Dorsolateral prefrontal cortex (tissue), 122 donors: ENCODE measurements at places on chromosomes 6 and 20.

DNA sequence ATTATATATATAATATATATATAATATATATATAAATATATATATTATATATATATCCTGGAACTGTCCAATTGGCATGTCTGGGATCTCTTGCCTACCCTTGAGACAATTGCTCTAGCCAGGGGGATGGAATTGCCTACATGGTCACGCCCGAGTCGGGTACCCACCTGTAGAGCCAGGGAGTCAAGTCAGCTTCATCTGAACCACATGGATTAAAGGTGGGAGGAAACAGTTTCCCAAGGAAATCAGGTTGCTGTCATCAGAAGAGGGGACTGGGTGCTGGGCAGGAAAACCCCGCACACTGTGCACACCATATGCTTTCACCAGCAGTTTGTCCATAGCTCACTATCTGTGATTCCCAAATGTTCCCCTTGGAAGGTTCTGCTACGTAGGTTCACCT is 252.5 kb upstream of the NOX3 start:
- DNase-seq, result no peak

DNA sequence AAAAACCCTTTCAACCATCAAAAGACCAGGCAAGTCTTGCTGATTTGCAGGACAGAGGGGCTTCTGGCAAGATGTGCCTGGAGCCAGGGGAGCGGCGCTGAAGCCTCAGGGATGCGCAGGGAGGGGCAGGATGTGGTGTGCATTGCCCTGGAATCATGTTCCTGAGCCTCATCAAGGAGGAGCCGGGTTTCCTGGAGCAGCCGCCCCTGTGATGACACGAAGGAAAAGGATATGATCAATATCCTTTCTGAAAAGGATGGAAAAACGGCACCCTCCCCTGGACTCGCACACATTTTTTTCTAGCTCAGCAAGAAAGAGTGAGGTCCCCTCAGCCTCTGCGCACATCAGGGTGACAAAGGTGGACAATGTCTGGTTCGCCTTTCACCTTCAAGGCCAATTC is 173.1 kb upstream of the SSTR4 start:
- DNase-seq, result no peak

- DNase-seq, result no peak
These were observed 172.4 kb downstream of the PLCB4 start for GRCh38 chr20:9241232-9241692.

GRCh38 chr20:50991076-50991475 is 31.8 kb downstream of the KCNG1 start:
- no peak for DNase-seq

- DNase-seq, result peak; percentile 33
These were observed 198.9 kb downstream of the NKAIN2 start for GRCh38 chr6:124002377-124003081.

- no peak for DNase-seq
These were observed 25.1 kb downstream of the GZF1 start for GRCh38 chr20:23387118-23387443.

GRCh38 chr6:33118525-33119123 is 42.8 kb downstream of the HLA-DPB1 start:
- DNase-seq, result no peak

DNA sequence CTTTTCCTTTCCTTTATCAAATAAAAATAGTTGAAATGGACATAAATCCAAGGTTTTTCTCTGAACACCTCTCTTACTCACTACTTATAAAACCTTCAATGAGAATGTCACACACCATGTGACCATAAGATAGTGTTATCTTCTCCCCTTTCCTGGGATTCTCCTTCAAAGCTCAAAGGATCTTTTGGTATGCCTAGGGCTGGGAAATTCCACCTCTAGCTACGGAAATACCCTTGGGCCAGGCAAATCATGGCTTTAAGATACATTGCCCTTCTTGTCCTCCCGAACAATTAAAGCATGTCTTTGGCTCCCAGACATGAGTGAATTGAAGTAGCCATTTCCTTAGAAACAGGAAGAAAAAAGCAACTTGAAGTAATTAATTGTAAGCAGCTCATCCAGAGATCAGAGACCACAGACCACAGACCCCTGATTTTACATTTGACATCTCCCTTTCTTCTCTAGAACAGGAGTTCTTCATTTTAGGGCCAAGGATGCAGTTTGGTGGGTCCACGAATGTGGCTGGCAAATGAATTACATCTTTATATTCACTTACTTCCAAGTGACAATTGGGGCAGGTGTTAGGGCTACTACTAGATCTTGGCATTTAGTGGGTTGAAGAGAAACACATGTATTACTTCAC is 4.1 kb downstream of the PLCB4 start:
- no peak for DNase-seq

- DNase-seq, result no peak
These were observed 120.9 kb downstream of the TIAM2 start for GRCh38 chr6:155115893-155116570.

DNA sequence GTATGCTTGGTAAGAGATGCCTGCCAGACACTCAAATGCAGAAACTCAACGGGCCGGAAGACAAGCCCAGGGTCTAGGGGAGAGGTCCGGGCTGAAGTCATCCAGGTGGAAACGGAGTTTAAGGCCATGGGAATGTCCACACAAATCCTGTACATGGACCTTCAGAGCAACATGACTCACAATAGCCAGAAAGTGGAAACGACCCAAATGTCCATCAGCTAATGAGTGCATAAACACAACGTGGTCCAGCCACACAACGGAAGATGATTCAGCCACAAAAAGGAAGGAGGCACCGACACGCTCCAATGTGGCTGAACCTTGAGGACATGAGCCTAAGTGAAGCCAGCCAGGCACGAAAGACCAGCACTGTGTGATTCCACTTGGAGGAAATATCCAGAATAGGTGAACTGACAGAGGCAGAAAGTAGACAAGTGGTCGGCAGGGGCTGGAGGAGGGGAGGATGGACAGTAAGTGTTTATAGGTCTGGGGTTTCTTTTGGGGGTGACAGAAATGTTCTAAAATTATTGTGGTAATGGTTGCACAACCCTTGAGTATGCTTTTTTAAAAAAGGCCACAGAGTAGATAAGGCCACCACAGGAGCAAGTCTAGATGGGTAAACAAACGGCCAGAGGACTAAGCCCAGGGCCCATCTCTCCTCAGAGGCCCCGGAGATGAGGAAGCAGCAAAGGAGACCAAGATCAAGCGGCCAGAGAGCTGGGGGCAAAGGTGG is 105.6 kb downstream of the PREX1 start:
- peak; percentile 55 for DNase-seq

DNA sequence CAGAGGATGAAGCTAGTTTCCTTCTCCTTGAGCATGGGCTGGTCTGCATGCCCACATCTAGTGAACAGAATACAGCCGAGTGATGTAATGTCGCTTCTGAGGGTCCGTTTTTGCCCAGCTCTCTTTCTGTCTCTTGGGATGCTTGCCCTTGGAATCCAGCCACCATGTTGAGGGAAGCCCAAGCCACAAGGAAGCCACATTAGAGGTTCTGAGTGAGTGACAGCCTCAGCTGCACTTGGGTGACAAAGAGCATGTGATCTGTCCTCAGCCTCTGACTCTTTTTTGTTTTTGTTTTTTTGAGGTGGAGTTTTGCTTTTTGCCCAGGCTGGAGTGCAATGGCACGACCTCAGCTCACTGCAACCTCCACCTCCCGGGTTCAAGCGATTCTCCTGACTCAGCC is 100.6 kb upstream of the SALL4 start:
- no peak for DNase-seq

DNA sequence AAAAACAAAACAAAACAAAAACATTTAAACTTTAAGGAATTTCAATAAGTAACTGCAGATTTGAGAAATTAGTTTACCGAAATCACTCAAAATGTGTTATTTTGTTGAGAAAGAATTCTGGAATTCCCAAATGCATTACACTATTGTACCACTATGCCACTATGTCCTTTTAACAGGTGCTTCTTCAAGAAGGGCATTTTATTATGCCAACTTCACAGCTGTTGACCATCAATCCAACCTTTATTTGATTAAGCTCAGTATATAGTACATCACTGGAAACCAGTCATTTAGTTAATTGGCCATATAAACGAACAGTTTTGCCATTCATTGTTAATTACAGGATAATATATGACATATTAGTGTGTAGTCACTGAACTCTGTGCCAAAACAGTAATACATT is 221.7 kb downstream of the ARHGAP18 start:
- DNase-seq, result no peak

DNA sequence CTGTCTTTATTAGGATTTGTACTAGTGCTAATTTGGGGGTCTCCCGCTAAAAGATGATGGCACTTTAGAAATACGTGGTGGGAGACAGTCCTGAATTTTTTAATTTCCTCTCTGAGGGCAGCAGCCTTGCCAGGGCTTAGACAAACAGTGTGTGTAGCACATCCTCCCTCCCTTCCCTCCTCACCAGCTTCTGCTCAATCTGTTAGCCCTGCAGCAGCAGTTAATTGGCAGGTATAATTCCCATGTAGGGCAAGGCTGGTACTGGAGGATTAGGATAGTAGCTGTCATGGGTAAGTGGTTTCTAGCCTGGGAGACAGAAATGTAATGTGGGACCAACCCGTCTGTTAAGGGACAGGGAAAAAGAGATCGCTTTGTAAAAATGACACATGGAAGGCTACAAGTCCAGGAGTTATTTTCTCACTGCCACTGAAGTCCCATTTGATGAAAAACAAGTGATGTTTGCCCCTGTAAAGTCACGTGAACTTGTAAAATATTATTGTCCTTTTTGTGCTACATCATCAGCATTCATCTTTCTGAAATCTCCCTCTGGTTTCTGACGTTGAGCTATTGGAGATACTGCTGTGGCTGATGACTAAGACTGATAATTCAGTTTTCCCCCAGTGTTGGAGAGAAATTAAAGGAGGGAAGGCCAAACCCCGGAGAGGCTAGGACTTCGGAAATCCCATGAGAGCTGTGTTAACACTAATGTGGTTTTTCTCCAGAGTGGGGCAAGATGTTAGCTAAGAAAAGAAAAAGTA is 40.6 kb downstream of the CTNNBL1 start:
- no peak for DNase-seq

DNA sequence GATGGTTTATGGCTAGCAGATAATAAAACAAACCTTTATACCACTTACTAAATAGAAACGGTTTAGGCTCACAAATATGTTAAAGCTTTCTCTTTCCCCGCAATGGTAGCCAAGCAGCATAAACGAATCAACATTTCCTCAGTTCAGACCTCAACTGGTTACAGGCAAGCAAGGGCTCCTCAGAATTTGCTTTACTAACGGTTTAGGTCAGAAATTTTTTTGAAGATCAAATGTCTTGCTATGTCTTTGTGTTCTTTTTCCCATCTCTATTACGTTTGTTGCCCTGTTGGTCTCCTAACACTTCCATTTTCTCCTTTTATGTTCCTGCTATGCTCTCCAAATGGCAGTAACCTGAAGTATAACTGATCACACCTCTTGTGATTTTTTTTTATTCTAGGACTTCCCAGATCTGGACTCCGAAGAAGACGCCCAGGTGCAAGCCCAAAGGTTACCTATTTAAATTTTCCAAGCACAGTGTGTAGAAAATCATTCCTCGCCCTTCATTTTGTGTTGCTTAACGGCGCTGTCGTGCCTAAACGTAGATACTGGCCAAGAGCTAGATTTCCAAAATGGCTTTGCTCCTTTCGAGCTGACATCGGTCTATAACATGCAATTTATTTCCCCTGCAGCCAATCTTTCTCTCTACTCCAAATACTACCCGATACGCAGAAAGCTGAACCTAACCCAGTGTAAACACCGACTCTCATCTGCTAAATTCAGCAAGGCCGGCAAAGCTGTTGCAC is 717 bp upstream of the ASF1A start:
- DNase-seq, result no peak

DNA sequence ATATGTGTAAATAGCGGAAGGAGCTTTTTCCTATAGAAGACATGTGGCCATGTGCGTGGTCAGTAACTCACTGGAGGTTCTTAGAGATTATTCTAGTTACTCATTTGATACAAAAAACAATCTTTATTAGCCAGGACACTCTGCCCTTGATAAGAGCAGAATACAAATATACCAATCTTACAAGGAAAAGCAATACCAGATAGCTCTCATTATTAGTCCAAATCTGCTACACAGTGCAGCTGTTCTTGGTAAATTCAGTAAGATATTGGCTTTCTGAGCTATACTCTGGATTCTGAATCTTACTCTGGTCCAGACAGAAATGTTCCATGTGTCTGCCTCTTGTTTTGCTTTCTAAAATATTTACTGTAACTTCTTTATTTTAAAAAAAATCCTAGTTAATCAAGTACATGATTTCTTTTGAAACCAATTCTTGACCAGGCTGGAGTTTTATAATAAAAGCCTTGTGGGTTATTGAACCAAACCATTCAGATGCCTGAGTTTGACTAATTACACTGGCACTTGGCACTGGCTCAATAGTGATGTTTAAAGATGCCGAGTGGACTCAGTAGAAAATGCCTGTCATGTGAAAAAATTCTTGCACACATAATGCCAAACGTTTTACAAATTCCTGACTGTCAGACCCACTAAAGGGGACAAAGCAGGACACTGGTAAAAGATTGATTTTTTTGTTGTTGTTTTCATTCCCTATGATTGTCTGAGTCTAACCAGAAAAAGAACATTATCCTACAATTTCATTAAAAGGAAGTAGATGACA is 242.8 kb upstream of the TCF21 start:
- no peak for DNase-seq

- DNase-seq, result no peak
These were observed 171.2 kb downstream of the JARID2 start for GRCh38 chr6:15416932-15417509.

DNA sequence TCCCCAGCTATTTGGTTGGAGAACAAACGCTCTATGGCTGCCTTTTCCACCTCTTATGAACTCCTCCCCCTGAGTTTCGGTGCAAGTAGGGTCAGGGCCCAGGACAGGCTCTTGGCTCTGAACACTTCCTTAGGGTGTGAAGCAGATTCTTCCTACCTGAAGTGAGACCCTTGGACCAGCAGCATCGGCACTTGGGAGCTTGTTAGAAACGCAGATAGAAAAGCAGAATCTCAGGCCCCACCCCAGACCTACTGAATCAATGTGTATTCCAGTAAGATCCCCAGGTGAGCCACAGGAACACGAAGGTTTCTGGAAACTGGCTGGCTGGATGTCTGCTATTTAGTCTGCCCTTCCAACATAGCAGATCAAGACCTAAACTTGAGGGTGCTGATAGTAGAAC is 3.2 kb downstream of the FAM50B start:
- DNase-seq, result no peak

DNA sequence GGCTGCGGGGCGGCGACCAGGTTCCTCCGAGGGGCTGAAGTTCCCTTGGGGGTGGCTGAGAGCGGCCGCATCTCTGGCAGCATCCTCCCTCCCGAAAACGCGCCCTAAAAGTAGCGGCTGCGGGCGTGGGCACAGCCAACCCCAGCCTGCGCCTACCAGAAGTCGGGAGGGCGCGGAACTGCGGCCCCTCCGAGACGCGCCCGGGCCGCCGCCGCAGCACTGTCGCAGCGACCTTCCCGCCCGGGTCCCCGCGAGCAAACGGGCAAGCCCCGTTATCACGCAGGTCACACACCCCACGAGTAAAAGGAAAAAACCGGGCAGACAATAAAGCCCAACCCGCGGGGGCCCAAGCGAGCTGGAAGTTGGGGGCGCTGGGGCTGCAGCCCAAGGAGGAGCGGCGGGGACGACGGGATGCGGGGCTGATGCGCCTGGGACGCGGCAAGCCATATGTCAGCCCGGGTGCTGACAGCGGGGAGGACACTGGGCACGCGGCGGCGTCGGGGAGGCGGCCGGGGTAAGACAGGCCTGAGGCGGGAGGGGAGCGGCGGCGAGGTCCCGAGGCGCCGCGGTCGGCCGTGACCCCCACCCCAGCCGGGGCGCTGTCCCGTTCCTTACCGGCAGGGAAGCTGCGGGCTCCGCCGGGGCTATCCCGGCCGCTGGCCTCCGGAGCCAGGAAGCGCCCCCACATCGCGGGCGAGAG is 659 bp downstream of the CEP85L start:
- DNase-seq, result no peak
